T-helper 1 cell (primary cell): ENCODE measurements at places on chromosomes 6 and 20.

GRCh38 chr6:33249732-33250630 is 21.7 kb downstream of the VPS52 start:
- no peak for DNase-seq

DNA sequence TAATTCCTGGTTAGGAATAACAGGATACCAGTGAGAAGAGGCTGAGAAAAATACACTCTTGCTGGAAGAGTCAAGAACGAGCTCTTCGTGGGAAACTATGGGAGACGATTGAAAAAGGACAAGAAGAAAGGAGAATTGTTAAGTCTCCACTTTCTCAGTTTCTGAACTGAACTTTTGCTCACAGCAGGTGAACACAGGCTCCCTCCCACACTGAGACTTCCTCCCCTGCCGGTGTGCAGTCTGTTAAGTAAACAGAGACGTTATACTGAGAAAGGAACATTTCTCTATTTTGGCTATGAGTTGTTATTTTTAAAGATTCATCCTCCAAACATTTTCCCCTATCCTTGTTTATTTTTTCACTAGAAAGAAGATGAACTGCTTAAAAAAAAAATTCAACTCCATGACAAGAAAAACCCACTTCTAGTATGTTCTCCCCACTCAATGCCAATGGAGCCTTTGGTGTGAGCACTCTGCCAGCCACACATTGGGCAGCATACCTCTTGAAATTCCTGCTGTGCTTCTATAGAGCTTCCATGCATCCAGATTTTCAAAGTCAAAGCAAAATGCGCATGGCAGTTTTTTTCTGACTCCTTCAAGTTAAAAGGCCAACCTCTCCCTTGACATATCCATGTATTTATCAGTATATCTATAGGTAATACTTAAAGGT is 250.5 kb downstream of the ESR1 start:
- DNase-seq, result no peak

- DNase-seq, result no peak
These were observed 26.5 kb downstream of the THBS2 start for GRCh38 chr6:169227116-169227515.

GRCh38 chr20:17560344-17561074 is 9.4 kb upstream of the DSTN start:
- DNase-seq, result no peak

GRCh38 chr20:37777012-37777950 is 83.5 kb downstream of the CTNNBL1 start:
- DNase-seq, result no peak

DNA sequence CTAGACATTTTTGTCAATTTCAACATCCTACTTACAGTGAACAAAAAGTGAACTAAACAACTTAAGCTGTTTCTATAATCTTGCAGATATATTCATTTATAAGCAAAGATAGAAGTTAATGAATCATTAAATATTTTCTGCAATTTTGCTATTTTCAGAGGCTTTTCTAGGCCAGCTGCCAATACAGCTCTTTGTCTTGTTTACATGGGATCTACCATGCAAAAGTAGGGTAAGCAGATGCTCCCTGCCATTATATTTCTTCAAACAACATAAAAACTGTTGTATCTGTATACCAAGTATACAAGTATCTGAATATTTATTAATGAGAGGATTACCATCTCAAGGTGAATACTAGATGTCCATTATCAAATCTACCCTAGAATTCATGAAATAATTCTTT is 15.4 kb downstream of the PNISR start:
- no peak for DNase-seq

GRCh38 chr6:162151021-162151665 is 576.4 kb downstream of the PRKN start:
- no peak for DNase-seq

DNA sequence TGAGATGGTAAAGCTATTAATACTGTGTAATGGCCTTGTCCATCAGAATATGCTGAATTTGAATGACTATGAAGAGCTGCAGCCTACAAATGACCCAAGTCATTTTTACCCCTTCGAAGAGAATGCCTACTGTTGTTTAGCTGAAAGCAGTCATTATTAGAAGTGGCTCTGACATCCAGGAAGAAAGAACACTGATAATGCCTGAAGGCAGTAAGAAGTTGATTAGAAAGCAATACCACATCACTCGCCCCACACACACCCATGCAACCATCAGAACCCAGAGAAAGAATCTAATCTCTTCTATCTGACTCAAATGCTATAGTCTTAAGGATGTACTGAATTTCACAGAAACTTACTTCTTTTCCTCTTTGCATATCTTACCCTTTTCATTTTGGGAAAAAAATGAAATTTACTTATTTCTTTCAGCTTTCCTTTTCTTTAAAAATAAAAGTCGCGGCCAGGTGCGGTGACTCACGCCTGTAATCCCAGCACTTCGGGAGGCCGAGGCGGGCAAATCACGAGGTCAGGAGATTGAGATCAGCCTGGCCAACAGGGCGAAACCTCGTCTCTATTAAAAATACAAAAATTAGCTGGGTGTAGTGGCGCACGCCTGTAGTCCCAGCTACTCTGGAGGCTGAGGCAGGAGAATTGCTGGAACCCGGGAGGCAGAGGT is 61.0 kb downstream of the ARHGAP18 start:
- no peak for DNase-seq

GRCh38 chr6:33057222-33058150 is 16.0 kb downstream of the HLA-DPA1 start:
- DNase-seq, result no peak

GRCh38 chr20:49751397-49751736 is 37.7 kb upstream of the B4GALT5 start:
- no peak for DNase-seq

DNA sequence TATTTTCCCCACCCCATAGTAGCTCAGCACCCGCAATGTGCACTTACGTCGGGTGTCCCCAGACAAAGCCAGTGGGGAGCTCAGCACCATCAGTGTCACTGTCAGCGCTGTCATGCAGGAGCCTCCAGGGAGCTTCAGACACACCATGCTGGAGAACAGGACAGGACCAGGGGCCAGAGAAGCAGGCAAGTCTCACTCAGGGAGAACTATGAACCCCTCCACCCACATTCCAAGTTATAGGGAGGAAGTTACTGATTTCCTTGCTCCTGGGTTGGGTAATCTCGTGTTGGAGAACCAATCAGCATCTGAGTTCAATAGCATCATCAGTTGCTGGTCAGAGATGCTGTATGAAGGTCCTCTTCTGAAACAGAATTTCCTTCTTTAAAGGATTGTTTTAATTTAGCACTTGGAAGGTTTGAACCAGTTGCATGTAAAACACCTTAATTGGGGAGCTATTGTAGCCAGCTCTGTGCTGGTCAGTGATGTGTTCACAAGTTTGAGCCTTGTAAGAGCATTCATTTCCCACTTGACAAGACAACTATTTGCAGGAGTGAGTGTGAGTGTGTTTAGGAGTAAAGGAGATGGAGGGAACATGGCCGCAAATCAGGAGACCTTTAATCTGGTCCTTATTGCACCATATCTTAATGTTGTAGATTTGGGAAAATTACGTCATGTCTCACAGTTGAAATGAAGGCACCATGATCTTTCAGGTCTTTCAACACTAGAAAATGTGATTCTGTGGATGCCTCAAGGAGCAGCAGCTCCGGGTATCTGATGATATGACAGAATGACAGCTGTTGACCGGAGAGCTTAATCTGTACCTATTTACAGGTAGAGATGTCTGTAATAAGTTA is at the start of gene HLA-DRB1:
TSS of gene HLA-DRB1 (minus strand) at position 253 of the 854 bp plus-strand sequence. CDS start at position 147, 106 bp downstream.
- DNase-seq, result peak; percentile 25

GRCh38 chr6:156313037-156313436 is 464.1 kb upstream of the ARID1B start:
- DNase-seq, result no peak

- no peak for DNase-seq
These were observed 18.0 kb upstream of the PREX1 start for GRCh38 chr20:48845721-48846306.

DNA sequence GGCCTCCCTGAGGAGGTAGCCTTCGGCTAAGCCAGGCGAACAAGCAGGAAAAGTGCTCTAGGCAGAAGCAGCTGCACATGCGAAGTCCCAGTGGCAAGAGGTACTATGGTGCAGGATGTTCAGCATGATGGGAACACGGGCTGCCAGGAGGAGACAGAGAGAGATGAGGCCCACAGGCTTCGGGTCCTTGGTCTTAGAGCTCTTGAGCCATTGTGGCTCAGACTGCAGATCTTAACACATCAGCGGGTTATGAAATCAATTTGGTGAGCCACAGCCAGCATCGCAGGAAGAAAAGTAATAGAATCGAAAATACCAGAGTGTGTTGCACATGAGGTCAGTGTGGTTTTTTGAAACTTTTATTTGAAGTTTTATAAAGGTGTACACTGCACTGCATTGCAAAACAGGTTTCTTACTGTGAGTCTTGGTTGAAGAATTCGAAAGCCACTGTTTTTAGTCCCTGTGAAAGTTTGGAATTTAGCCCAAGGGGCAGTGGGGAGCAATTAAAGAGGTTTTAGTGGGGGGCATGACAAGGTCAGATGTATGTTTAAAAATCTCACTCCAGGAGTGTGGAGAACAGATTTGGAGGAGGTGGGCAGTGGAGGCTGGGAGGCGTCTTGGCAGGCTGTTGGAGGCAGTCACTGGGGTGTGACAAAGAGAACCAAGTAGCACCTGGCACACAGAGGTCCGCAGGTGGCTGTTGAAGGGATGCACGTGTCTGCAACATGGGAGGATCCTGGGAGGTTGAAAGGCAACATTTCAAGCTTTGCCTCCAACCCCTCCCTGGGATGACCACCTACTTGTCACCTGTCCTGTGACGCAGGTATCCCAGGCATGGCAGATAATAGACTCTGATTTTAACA is 69.3 kb downstream of the EYA2 start:
- no peak for DNase-seq

DNA sequence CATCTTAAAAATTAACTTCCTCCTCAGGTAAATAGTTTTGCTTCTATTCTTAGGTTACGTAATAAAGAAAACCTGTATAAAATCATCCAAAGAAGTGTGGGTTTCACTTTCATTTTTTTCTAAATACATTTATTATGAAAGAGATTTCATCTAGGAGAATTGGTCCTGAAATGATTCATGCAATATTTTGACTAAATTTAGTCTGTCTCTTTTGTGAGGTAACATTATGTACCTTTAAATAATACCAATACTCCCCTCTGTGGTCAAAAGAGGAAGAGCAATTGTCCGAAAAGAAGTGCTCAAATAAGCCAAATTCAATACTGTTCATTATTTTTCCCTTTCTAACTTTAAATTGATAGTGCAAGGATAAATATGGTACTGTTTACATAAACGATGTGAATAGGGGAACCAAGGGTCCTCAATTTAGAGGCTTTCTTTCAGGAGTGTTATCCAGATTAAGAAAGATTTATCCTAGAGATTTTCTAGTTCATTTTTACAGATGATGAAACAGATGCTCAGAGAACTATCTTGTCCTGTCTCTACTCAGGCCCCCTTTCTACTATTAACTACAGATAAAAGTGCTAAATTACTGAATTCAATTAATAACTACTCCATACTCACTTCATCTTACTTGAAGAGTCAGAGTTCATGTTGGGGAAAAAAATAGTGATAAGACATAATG is 26.2 kb downstream of the CYP39A1 start:
- DNase-seq, result peak; percentile 23

GRCh38 chr6:27978705-27979104 is 21.7 kb downstream of the OR2B6 start:
- DNase-seq, result no peak

DNA sequence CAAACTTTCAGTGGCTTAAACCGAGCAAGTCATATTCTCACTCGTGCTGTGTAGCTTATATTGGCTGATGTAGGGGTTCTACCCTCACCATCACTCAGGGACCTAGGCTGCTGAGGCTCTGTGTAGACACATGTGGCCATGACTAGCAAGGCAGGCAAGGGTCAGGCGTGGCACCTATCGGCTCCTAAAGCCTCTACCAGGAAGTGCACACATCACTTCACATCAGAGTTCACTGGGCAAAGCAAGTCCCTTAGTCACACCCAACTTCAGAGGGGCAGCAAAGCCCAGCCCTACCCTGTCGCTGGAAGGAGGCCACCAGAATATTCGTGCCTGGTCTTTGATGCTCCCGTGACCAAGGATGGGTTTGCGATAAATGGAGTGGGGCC is 42.9 kb downstream of the PPP1R14C start:
- no peak for DNase-seq
